ENCODE measurements at places on chromosomes 1 and 21. TPM values are rescaled to one million over a fixed set of nuclear protein-coding genes. Genes with fewer than 3 reads are reported as not detected.

TAS1R1 gene
- not detected for total RNA-seq

GRCh38 chr1:67589519-67590233 is 95.3 kb upstream of the GADD45A start:
- no peaks in the 10 kb centered on the region for H3K27me3 ChIP-seq
- H3K4me3 ChIP-seq, result no peak overlapping the region
- H3K27ac ChIP-seq, result peak overlapping the region; percentile 61
- H3K36me3 ChIP-seq, result no peaks in the 10 kb centered on the region

GRCh38 chr1:2124446-2125198 is 70.0 kb downstream of the FAAP20 start:
- no peak overlapping the region for H3K4me3 ChIP-seq
- DNase-seq, result no peak
- H3K27me3 ChIP-seq, result no peaks in the 10 kb centered on the region
- peaks cover 17% of the 10 kb centered on the region for H3K4me1 ChIP-seq

DNA sequence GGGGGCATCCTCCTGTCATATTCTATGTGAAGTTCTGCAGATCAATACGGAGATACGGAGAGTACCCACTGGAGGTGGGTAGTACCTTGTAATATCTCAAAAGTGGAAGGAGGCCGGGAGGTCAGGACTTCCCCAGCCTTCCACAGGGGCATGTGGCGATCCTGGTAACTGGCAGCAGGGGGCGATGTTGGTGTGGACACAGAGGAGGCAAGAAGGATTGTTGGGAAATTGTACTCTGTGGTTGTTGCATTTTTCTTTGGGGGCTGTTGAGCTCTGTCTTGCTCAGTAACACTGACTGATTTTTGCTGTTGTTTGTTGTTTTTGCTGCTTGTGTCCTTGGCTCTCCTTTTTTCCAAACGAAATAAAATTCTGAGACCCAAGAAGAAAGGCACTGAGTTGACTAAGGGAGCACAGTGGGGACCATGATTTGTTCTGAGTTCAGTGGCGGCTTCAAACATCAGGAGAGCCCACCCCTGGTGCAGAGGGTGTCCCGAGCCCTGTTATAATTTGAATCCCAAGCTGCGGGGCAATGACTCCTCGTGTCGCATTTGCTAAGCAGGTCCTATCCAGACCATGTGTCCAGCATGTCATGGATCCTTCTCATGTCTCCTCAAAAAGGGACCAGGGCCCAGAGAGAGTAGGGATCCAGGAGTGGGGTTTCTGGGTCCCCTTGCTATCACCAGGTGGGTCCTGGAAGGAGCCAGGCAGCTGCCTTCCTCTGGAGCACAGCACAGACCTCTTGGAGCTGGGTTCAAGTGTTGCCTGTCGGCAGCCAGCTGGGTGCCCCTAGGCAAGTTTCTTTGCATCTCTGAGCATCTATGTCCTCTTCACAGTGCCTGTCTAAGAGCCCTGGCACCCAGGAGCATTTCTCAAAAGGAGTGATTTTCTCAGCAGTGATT is 22.8 kb downstream of the LHX4 start:
- no peaks in the 10 kb centered on the region for H3K4me1 ChIP-seq
- no peak overlapping the region for H3K27ac ChIP-seq
- H3K27me3 ChIP-seq, result peaks cover 16% of the 10 kb centered on the region
- H3K36me3 ChIP-seq, result no peaks in the 10 kb centered on the region
- H3K4me3 ChIP-seq, result no peak overlapping the region
- DNase-seq, result peak; percentile 72
